Putamen (tissue), 1 donor: ENCODE measurements at places on chromosomes 12 and 14.
A peak's percentile ranks its signal among the peaks of the same experiment; 100 is the strongest.

- no peak for DNase-seq
Observed at GRCh38 chr12:95114766-95115405, 41.5 kb upstream of the NR2C1 start.

DNA sequence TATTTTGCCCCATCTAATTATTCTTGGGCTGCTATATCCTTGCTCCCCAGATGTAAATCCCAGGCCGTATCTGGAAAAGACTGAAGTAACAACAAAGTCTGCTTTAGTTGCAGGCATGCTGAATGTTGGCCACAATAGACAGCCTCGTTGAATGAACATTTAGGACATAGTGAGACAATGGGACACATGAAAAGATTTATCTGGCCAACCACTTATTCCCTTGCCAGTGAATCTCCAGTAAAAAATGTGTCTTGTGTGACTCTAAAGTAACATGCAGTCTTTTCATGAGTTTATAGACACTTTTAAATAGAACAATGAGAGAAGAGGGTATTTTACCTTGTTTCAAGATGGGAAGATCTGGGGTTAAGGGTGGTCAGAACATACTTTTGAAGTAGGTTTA is 60.2 kb upstream of the STXBP6 start:
- no peak for DNase-seq

GRCh38 chr14:25014440-25014839 is 35.5 kb downstream of the STXBP6 start:
- no peak for DNase-seq

DNA sequence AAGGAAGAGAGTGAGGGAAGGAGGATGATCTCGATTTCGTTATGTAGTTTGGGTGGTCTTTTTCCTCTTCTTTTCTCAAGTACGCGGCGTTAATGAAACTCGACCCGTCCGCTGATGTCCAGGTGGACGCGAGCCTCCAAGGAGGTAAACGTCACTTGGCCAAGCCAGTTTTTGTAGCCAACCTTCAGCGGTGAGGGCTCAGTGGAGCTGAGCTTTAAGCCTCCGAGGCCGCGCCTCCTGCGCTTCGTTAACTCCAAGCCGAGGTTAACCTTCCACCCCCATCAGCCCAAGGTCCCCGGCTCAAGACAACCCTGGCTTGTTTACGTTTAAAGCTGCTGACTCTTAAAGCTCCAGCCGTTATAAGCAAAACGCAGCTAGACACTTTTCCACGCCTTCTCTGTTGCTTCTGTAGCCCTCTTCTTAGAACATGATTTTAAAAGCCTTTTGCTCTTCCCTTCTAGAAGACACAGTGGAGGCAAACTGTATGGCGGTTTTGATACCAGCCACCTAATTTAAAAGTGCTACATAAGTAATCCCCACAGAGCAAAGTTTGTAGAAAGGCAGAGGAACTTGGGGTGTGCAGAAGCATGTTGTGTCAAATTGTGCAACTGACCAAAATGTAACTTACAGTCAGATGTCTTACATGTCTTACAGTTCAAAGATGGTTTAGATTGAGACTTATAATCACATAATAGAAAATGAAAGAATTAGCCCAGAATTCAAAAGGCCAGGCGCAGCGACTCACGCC is 923 bp upstream of the ITPR2 start:
- DNase-seq: no peak

DNA sequence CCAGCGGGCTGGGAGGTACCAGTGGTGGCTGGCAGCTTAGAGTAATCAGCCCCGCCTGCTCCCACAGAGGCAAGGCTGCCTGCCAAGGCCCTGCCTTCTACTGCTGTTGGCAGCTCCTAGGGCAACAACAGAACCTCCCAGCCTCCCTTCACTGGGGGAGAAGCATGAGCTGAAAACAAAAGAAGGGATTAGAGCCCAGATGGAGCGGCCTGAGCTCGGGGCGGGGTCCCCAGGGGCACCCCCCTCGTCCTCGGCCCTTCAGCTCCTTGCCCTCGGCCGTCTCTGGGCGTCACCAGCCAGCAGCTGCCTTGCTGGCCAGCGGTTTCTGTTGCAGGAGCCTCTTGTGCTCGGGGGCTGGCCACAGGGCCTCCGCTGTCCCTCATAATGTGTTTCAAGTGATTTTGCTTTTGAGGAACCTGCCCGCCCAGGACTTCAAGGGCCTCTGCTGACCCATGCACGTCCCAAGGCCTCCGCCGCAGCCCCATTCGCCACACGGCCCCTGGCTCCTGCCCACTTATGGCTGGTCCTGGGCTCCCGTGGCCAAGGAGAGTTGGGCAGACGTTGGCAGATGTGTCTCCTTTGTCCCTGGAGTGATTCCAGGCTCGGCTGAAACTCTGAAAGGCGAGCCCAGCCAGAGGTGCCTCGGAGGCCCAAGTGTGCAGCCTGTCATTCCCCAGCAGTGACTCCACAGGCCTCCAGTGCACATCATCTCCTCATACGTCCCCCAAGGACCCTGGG is 49.7 kb downstream of the PSMA6 start:
- DNase-seq: peak; percentile 96

DNA sequence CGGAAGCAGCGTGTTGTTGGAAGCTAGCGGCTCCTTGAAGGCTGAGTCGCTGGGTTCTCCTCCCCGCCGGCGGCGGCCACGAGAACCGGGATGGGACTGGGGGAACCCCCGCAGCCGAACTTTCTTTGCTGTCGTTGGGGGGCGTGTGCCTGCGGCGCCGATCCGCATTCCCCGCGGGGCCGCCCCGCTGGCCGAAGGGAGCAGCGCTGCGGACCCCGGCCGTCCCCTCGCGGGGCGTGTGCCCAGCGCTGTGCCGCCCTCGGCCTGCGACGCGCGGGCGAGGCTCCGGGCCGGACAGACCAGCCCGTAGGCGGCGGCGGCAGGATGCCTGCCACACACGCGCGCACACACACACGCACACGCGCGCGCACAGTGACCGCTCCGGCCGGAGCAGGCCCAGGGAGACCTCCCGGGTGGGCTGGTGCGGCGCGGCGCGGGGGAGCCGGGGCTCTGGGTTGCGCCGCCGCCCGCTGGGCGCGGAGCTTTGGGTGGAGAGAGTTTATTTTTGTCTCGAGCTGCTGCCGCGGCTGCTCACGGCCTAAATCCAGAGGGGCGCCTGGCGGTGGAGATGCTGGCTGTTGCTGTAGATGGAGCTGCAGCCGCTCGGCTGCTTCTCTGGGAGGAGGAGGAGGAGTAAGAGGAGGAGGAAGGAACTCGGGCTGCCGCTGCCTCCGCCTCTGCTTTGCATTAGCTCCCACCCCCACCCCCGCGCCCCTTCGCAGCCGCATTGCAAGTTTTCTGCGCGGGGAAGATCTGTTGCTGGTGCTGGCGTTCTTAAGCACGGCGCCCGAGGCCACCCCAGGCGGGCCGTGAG is at the start of gene SAMD4A:
Gene SAMD4A, plus strand, starts transcription at position 719 of the 814 bp plus-strand sequence. CDS start 789 bp downstream, outside the sequence.
- DNase-seq: peak; percentile 75

DNA sequence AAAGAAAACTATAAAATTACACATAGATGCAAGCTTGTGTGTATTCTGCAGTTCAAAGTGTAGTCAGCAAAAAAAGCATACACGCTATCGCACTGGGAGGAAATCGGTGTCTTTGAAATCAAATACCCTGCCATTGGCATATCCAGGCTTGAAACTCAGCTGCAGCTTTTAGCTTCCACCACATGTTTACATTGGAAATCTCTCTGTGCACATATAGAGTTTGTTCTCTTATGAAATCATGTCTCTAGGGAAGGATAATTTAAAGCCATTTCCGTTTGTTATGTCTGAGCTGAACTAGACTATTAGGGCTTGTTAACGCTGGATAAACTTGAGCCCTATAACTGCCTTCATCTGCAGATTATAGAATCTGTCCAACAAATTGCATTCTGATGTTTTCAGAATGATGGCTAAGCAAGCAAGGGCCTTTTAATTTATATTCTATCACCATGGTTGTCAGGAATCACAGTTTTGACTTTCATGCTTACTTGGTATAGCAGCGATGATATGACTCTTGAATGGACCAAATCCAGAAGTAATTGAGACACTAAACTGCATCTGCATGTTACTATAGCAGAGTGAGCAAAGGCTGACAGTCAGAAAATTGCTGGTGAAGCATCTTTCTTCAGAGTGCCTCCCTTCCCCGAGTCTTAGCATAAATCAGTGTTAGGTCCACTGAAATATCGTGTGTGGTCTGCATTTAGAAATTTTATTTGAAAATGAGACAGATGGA is 442.8 kb downstream of the ZFP36L1 start:
- DNase-seq: no peak

DNA sequence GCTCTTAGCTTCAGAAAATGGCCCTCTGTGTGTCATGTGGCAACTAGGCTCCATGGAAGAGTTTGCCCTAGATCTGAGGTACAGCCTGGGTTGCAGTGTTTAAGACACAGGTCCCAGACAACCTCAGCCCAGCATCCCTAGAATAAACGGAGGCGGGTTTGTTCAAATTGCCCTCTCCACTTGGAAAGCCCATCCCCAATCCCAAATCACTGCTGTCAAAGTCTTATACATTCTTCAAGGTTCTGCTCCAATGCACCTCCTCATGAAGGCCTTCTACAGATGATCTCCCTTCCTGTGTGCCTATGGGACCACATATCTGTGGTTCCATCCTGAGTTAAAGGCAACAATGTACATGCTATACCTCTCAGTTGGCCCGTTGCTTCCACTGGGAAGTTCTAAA is 289.8 kb downstream of the DPF3 start:
- no peak for DNase-seq

DNA sequence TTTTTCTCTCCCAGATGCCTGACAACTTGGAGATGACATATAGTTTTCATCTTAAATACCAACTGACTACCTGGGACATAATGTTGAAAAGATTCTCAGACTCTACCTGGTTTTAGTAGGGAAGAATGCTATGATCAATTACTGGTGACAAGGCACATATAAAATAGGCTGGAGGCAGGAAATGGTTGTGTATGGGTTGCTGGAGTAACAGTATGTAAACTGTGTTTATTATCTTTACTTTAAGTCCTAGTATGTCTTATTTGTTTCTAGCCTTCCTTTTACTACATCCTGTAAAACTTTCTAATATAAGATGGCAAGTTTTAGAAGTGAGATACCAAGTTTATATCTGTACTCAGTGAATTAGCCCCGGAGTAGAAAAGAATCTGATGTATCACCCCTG is 98.1 kb downstream of the NUBPL start:
- DNase-seq: no peak

DNA sequence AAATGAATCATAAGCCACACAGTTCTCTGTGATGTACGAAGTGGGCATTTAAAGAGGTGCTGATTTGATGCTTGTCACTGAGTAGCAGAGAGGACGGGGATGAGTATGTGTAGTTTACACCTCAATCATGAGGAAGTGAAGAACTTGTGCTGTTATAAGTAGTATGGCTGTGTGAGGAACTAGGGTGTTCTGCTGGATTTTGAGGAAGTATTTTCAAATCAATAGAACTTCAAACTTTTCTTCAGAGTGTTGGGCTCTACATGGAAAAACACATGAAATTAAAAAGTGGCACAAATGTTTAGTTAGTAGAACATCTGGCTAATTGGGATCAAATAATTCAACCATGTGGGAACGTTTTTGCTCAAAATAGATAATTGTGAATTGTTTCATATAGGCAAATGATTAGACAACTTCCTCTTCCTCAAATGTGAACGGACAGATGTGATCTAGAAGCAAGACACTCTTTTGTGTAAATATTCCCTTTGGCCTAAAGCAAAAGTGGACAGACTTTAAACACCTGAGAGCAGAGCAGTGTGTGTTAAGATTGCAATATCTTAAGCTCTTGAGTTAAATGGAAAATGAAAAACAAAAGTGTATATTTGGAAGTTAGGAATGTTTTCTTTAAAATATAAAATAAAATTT is 168.5 kb downstream of the NAV3 start:
- DNase-seq: no peak

GRCh38 chr12:59787610-59788009 is 191.8 kb downstream of the SLC16A7 start:
- DNase-seq: no peak

DNA sequence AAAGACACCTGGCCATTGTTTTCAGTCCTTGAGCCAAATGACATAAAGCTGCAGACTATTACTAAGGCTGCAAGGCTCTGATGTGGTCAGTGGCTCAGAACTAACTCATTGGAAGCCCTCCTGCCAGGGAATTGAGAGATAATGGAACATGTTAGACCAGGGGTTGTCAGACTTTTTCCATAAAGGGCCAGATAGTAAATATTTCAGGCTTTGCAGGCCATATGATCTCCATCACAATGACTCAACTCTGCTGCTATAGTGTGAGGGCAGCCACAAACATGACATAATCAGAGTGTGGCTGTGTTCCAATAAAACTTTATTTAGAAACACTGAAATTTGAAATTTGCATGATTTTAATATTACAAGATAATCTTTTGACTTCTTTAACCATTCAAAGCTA is 140.3 kb downstream of the TMEM30B start:
- no peak for DNase-seq
